ENCODE measurements at places on chromosomes 16 and 17.

GRCh38 chr16:56998861-56999260 is 9.5 kb downstream of the NLRC5 start:
- no peak for DNase-seq

DNA sequence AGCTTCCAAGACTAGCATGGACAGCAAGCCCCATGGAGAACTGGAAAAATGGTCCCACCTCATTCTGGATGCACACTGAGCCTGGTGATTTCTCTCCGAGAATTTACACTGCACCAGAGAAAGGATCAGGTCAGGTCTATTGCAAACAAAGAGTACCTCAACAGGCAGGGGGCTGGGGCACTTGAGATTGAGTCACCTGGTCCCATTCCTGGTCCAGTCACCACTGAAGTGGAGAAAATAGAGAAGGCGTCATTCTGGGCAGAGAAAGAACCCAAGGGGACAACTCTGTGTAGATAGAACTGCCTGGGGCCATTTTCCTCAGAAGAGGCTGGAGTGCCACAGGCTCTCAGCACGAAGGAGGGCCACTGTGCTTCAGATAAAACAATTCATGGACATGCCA is 38.4 kb downstream of the CENPV start:
- no peak for DNase-seq

DNA sequence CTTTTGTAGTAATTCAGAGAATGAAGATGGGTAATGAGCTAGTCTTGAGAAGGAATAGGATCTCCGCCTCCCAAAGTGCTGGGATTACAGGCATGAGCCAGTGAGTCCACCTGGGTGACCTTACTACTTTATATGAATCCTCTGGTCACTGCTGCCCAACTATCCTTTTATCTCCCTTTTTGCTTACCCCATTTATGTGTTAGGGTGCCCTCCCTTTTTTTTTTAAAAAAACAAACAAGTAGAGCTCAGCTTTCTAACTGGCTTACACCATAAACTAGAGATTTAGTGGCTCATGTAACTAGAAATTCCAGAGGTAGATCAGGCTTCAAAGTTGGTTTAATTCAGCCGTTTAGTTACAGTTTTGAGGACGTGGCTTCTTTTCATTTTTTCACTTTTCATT is 15.6 kb downstream of the USP10 start:
- no peak for DNase-seq

DNA sequence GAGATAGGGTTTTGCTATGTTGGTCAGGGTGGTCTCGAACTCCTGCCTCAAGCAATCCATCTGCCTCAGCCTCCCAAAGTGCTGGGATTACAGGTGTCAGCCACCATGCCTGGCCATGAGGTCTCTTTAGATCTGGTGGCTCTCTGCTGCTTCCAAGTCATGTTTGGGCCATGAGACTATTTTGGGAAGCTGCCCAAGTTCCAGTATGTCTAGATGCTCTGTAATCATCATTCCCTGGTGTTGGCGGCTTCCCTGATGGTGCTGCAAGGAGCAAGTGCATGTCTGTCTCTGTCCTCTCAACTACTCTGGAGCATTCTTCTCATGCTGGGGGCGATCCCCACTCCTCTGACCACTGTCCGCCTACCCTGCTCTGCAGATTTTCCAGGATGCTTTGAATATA is 6.4 kb upstream of the ODF4 start:
- DNase-seq = no peak

GRCh38 chr17:7139400-7139799 is 24.8 kb upstream of the ASGR2 start:
- DNase-seq = no peak

DNA sequence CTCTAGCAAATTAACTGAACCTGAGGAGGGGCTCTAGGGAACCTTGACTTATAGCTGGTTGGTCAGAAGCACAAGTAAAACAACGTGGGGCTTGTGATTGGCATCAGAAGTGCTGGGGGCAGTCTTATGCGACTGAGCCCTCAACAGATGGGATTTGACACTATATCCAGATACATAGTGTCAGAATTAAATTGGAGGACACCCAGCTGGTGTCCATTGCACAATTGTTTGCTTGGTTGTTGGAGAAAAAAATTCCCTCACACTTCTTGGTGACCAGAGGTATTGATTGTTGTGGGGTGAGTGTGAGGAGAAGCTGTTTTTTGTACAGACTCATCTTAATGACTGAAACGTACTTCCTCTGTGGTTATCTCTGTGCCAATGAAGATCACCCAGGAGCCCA is 59.7 kb downstream of the NTN1 start:
- no peak for DNase-seq

GRCh38 chr16:46974352-46974751 is 878 bp upstream of the DNAJA2 start:
- no peak for DNase-seq

GRCh38 chr16:64882078-64882784 is 239.6 kb downstream of the CDH11 start:
- DNase-seq = no peak

Data from stimulated activated CD8-positive, alpha-beta memory T cell treated with anti-CD3 and anti-CD28 coated beads, Interleukin-4, amount 100 ng/mL, for 1 hour (primary cell).